ENCODE measurements at places on chromosomes 5 and 9. TPM values are rescaled to one million over a fixed set of nuclear protein-coding genes. Genes with fewer than 3 reads are reported as not detected.
A peak's percentile ranks its signal among the peaks of the same experiment; 100 is the strongest.

HTR4 gene
- not detected for total RNA-seq

CD274 gene
- not detected for total RNA-seq

DNA sequence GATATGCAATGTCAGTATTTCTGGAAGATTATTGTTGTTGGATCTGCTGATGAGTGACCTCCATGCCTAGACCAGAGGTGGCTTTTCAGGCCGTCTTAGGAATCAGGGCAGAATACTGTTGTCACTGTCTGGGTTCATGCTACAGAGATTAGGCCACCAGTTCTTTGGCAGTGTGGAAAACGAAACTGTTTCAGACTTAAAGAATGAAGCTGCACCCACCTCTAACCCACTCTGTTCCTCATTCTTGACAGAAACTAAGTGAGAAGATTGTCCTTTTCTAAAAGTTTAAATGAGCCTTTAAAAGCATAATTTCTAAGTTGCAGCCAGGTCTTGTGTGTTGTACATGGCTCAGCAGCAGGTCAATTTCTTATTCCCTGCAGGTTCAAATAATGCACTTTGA, 444.3 kb downstream of the ENC1 start:
- DNase-seq, result no peak

DNA sequence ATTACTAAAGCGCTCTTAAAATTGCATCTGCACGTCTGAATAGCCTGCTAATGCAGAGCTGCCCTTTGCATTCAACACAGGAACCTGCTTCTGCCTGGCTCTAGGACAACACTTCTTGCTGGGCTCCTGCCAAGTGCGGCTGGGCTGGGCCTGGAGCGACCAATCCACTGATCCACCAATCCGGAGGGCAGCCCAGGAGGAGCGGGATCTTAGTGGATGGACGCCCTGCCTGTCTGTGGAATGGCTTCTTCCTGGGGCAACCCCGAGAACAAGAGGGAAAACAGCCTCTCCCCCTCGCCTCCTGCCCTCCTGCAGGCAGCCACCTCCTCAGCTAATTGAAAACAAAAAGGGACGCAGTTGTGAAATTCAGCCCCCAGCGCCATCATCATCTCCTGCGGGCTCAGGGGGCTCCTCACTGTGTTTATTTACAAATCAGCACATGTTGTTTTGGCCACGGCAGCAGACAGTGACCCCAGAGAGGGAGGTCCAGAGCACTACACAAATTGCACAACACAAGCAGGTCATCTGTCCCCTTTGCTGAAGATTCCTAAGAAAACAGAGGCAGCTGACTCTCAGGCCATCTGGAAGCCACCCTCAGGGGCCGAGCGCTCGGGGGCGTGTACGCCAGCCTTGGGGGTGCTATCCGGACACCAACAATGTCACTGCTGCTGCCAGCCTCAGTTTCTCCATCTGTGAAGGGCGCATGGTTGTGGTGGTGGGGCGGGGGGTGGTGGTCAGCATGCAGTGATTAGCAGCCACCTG, 57.3 kb downstream of the GADD45G start:
- DNase-seq, result peak; percentile 90

GRCh38 chr9:88835038-88835466, 156.2 kb upstream of the S1PR3 start:
- DNase-seq, result no peak

- DNase-seq, result no peak
Measured at GRCh38 chr9:6655036-6655435, 9.5 kb upstream of the GLDC start.

DNA sequence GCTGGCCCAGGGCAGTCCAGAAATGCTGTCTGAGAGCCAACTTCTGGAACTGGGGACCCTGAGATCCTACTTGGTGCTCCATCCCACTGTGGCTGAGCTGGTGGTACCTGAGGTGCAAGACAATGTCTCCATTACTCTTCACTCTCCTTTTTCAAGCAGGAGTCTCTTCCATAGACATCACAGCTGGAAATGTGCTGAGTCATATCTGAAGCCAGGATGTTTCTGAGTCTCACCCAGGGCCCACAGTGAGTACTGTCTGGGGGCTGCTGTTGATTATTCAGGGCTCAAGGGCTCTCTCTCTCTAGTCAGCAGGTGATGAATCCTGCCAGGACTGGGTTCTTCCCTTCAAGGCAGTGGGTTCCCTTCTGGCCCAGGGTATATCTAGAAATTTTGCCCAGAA, 145.2 kb upstream of the TAS2R1 start:
- DNase-seq, result no peak

DNA sequence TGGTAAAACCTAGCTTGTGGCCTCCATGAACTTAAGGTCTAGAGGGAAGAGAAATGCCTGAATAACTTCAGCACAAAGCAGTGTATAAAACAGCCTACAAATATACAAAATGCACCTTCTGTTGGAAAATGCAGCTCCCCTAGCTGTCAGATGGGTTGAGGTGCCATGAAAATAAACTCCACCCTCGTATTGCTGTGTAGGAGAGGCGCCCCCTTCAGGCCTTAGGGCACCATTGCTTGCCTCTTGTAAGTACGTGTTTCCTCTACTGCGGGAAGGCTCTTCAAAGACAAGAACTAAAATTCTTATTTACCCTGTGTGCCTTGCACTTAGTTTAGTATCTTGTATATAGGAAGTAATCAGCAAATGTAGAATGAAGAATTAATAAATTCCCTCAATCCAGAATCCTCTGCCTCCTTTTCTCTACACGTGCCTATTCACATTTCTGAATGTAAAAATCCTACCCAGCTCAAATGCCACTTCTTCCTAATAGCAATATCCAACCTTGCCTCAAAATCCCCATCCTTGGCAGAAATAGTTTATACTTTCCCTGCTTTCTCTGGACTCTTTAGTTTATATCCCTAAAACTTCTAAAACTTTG, 393.7 kb upstream of the PDE4D start:
- peak; percentile 71 for DNase-seq

- DNase-seq, result no peak
Measured at GRCh38 chr5:42267091-42267490, 156.1 kb upstream of the GHR start.

DNA sequence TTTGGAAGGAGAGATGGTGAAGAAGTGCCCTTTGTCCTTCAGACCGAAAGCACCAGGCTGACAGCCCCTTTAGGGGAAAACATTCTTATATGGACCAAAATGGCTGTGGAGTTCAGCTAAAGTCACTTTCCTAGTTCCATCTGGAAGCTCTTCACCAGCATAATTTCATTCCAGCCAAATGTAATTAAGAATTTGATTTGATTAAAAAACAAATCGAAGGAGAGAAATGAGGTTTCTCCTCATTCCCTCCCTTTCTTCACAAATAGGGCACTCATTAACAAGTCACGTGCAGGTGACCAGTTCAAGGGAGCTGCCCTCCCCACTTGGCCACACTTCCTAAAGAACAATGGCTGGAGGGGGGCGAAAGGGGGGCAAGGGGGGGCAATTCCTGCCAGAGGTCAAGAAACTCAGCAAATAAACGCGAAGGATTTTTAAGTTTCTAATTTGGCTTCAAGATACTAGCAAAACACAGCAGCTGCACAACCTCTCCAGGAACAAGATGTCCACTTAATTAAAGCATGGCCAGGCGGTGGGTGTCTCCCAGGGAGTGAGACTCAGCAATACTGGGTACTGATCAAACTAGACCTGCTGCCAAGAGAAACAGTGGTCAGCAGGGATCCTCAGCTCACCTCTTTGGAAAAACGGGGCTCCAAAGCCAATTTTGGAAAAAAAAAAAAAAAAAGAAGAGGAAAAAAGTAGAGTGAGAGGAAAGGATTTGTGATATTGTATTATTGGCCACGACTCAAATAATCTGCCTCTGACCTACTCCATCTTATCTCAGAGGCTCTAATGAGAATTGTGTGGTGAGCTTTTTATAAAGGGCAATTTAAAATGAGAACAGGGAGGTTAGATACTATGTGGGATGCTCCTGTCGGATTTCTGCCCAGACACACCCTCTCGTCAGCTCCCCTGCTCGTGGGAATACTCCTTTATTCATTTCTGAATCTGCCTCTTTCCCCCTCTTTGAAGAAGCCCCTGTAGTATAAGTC, 254.3 kb downstream of the ZSWIM6 start:
- DNase-seq, result no peak

DNA sequence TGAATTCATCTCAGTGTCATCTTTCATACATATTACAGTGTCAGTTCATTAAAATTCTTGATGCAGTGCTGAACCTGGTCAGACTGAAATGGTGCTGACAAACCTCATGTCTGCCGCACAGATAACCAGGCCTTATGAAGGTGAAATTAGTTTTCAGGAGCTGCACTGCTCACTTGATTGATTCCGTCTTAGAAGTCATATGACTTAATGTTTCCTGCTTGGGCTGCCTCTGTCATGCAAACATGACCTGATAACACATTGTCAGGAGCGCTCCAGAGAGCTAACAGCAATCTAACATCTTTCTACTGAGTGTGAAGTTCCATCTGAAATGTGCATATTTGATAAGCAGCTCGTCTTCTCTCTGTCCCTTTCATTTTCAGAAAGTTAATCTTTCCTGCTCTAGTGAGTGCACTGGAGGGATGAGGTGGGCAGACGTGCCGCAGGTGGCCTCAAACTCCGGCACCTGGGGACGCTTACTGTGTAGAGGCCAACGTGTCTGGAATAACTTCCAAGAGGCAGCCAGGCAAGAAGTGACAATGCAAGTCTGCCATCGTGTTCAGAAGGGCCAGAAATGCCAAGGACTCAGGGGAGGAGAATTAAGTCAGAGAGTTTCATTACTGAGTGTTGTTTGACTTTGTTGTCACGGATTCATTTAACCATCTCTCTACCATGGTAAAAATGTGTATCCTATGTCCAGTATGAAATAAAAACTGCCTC, 592.1 kb downstream of the TLE1 start:
- no peak for DNase-seq

DNA sequence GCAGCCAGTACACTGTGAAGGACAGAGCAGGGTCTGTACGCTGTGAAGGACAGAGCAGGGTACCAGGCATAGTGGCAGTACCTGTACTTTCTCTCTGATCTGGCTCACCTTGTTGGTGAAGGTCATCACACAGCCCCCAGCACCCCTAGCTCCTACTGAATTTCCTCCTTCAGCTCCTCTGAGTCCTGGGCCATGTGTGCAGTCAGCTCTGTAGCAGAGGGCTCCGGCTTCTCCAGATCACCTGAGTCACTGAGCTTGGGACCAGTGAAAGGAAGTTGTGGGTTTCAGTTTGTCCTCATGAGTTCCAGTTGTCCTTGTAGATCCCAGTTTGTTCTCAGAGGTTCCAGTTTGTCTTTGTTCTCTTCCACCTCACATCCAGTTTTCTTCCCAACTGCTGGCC, 5.5 kb downstream of the NUDT2 start:
- DNase-seq, result no peak
